ENCODE measurements at places on chromosomes 3 and 15.

DNA sequence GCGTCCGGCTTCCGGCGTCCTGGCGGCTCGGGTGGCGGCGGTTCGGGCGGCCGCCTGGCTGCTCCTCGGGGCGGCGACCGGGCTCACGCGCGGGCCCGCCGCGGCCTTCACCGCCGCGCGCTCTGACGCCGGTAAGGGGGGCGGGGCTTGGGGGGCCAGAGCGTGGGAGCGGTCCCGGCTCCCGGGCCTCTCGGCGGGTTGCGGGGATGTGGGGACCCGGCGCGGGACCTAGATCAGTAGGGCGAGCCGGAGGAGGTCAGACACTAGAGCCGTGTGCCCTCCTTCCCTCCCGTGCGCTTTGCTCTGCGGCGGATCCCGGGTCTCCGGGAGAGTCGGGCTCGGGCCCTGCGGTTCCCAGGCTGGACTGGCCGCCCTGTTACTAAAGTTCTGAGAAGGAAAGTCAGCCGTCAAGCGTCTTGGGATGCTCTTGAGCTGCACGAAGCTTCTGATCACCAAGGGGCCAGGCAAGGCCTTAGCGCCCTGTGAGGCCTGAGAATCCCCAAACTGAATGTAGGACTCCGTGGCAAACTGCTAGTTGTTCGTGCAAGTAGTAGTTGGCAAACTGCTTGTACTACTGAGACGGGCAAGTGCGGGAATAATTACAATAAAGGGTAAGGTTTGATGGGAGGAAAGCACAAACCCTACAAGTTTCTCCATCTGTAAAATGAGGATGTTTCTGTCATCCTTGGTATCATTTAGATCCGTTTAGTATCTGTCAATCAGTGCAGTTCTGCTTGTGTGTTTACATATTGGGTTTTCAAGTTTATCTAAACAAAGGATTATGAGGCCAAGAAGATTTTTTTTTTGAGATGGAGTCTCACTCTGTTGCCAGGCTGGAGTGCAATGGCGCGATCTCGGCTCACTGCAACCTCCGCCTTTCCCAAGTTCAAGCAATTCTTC is 587 bp downstream of the PIGX start:
- DNase-seq: peak; percentile 64

- DNase-seq: no peak
Measured at GRCh38 chr3:48493203-48493501, 10.8 kb downstream of the SHISA5 start.

DNA sequence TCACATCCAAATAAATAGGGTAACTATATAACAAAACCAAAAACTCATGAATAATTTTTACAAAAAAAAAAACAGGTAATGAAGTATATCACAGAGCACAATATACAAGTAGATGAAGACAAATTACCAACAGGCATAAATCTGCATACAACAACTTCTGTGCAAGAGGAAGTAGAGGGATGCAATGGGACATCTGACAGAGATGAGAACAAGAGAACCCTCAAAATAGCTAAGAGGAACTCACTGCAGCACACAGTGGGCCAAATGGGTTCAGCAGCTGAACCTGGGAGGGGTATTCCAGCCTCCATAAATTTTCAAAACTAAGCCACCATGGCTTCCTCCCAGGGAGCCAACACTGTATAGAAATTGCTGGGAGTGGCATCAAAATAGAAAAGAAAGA is 9.6 kb upstream of the BTLA start:
- no peak for DNase-seq

- DNase-seq: no peak
Measured at GRCh38 chr3:98945101-98945524, 43.6 kb upstream of the DCBLD2 start.

- no peak for DNase-seq
Measured at GRCh38 chr3:169044331-169045113, 619.0 kb downstream of the MECOM start.

GRCh38 chr3:132294906-132295305 is 22.3 kb upstream of the ACP3 start:
- no peak for DNase-seq

- DNase-seq: no peak
Measured at GRCh38 chr15:98943051-98943508, 64.5 kb downstream of the PGPEP1L start.

GRCh38 chr15:80819001-80819400 is 39.8 kb downstream of the CEMIP start:
- no peak for DNase-seq

GRCh38 chr3:108838436-108838835 is 15.8 kb downstream of the TRAT1 start:
- DNase-seq: no peak

DNA sequence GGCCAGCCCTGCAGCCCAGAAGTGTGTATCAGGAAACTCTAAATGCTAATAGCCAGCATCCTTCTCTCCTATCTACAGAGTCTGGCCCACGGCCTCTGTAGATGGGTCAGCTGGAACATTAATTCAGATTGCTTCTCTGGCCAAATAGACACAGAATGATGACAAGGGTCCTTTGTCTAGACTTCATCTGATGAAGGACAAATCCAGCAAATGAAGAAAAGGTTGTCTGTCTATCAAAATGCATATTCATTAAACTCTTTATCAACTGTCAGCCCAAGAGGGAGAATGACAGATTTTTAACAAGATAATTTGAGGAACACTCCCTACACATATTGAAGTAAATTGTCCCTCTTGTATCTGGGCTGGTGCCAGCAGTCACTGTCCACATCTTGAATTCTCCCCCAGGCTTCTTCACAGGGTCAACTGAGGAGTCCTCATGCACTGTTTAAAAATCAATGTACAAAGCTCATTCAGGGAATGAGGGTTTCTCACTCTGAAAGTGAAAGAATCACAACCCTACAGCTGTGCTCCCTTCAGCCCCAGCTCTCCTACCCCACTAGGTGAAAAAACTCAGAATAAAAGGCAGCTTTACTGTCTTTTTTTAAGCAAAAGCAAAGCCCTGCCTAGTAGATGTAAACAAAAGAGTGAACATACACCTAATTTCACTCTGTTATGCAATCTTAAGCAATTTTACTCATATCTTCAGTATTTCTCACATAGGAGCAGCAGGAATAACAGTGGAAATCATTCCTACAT is 507.7 kb downstream of the IGSF11 start:
- no peak for DNase-seq

GRCh38 chr3:189025866-189026265 is 145.9 kb upstream of the TPRG1 start:
- DNase-seq: no peak

DNA sequence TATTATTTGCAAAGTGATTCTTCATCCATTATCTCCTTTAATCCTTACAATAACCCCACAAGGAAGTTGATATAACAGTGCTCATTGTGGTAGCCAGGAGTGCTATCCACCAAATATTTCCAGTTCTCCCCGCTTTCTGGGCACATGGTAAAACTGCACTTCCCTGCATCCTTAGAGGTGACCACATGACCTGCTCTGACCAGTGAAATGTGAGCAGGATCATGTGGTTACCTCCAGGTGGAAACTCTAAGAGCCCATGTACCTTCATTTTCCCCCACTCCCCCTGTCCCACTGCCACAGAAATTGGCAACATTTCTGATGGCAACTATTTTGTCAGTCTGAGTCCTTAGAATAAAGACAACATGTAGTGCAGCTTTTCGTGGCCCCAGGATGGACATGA is 89.7 kb downstream of the MRPL46 start:
- DNase-seq: no peak

DNA sequence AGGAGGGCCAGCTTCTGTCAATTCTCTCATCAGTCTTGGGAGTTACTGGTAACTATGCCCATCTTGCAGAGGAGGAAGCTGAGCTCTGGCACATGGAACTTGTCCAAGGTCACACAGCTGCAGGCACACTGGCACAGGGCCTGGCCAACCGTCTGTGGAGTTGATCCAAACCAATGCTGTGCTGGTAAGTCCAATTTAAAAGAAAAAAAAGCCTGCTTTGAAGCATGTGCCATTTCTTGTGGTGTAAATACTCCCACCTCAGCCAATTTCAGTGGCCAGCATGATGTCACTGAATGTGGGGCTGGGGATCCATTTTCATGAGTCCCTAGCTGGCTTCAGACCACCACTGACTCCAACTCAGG is 83.4 kb downstream of the CHSY1 start:
- DNase-seq: no peak

DNA sequence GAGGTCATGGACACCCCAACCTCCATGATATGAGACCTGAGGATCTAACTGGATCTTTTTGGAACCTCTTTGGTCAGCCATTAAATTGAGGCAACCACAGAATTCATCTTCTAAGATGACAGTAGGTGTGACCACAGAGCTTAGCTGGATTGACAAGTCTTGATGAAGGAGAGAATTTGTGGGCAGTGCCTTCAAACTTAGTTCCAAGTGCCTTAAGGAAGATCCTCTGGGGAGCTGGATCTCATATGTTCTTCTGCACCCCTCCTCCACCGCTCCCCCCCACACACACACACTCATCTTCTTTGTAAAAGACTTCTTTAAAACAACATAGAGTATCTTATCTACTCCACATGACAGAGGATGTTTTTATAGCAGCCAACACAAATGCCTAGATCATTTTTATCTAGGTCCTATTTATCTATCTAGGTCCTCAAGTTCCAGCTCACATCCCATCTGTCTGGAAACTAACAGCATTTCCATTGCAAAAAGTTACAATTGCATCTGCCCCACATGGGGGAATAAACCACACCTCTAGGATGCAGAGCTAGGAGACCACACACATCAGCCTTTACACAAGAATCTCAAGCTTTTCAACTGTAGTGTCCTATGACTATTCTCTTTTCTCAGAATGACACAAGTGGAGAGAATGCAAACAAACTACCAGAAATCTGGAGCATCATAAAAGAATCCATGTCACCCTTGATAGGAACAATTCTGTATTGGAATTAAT is 37.4 kb downstream of the WWTR1 start:
- no peak for DNase-seq

DNA sequence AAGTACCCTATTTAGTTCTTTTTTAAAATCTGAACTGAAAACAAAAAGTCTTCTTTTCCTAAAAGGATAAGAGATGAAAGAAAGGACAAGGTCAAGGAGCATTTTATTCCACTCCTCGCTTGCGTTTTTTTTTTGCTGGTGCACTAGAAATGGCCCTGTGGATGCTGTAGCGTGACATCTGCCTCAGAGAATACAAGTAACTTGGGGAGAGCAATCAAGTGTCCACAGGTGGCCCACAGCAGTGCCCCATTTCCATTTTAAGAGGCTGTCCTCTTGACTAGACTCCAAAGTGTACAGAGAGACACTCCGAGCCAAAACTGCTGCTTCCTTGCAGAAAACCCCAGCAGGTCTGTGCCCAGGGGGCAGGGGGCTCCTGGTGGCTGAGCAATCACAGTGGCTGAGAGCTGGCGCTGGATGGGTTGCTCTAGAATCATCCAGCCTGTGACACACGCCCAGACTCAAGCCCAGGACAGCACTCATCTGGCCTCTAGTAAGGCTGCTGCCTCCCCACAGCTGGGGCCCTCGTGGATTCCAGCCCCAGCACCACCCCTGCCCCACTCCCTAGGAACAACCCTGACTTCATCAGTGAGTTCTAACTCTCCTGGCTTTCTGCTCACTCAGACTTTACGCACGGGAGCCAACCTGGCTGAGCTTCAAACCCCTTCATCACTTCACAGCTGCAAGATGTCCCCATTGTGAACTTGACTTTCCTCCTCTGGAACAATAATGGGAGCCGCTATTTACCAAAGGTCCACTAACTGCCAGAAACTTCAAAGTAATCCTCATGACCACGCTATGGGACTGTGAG is 71.1 kb upstream of the SPATA12 start:
- DNase-seq: no peak

DNA sequence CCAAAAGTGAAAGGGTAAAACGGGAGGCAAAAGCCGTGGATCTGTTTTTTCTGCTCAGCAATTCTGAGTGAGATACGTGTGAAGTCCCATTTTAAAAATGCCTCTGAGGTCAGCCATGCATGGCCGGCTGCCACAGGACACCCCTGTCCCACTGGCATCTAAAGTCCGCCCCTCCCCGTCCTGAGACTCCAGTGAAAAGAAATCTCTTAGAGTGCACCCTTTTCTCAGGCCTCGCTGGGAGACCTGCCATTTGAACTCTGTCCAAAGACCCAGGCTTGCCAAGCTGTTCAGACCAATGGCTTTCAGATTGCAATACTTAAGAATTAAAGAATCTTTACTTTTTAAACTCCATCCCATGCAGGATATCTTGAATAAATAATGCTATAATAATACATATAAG is 61.0 kb upstream of the SLC24A5 start:
- no peak for DNase-seq

DNA sequence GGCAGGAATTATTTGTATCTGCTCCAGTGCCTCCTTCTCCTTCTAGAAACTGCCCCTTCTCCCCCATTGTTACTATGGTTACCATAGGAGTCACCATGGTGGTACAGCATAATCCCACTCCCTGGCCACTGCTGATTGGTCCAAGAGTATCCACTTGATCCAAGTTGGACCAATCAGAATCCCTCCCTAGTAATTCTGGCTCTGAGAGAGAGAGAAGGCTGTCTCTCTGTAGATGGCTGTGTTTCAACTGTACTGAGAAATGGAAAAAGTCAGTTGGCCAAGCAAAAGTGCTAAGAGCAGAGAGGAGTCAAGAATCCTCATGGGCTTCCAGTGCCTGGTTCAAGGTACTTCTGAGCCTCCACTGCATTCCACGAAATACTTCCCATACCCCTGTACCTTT is 120.6 kb upstream of the SPATA12 start:
- DNase-seq: no peak

DNA sequence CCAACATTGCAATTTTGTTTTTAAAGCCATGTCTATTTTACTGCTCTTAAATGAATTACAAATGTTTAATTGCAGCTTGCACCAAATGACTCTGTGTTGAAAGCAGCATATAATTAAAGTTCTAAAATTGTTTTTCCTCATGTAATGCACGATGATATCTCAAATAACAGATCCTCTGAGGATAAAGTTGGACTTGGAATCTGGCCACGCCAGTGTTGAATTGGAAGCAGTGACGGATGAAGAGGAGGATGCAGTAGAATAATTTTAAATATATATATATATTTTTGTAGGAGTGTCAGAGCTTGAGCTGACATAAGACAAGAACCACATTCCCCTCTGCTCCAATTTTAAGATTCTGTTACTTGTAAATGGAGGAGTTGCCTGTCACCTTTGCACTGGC is 406.6 kb upstream of the DPPA4 start:
- no peak for DNase-seq

DNA sequence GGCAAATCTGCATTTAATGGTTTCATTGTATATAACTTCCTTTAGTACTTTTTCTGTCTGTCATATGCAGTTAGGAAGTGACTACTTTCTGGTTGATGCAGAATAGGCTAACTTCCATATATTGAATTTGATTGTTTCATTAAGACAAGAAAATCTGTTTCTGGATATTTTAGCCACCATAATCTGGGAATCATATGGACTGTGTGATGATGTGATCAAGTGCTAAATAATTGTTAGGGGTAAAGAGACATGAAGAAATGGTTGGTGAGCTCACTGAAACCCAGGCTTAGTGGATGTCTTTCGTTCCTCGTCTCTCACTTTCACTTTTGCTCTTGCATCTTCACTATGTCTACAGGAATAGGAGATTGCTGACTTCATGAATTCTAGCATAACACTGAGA is 3.5 kb upstream of the MNS1 start:
- DNase-seq: no peak

GRCh38 chr15:38603672-38604071 is 39.1 kb upstream of the RASGRP1 start:
- DNase-seq: no peak

Measured in activated T-cell treated with anti-CD3 and anti-CD28 coated beads for 1 hour (primary cell).